Posterior vena cava (tissue), 2 donors: ENCODE measurements at places on chromosomes 5 and 9. TPM values are rescaled to one million over a fixed set of nuclear protein-coding genes. Genes with fewer than 3 reads are reported as not detected.

DNA sequence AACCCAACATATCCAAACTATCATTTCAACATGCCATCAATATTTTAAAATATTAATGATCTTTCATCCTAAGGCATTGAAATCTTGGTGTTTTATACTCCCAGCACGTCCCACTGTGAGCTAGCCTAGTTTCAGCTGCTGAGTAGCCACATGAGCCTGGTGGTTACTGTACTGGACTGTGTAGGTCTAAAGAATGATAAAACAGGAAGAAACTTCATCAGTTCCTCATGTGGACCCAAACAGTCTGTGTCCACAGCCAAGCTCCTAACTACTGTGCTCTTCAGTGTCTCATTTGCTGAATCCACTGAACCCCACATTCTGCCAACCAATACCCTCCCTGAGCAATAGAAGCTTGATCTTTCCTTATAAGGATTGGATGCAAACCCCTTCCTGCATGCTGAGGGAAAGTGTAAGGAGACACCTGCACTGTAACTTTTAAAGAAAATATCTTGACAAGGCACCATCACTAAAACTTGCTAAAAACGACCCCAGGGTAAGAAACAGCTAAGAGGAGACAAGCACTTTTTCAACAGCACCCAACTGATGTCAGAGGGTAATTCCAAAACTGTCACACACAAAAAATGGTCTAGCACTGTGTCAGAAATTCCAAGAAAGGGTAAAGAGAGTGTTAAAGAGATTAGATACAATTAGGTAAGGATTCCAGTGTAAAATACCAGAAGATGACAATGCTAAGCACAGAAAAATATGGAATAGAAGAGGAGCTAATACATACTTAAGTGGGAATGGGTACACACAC, 126.9 kb downstream of the SPOCK1 start:
- no peak for DNase-seq

DNA sequence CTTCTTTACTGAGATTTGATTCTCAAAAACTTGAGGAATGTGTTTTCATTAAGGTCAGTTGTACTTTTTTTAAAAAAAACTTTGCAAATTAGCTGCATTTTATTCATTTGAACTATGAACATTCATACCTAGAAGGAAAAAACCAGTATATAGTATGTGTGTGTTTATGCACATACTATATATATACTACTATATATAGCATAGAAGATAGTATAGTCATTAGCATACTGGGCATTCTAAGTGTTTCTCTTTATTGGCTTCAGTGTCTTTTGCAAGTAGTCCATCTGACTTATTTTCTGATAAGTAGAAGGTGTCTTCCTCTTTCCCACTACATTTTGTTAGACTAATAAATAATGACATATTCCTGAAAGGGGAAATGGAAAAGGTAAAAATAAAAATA, 33.0 kb downstream of the ELOVL7 start:
- DNase-seq: no peak

Gene IFNK
- total RNA-seq: not detected

GRCh38 chr5:131224387-131225201, 39.3 kb upstream of the CDC42SE2 start:
- DNase-seq: no peak

DNA sequence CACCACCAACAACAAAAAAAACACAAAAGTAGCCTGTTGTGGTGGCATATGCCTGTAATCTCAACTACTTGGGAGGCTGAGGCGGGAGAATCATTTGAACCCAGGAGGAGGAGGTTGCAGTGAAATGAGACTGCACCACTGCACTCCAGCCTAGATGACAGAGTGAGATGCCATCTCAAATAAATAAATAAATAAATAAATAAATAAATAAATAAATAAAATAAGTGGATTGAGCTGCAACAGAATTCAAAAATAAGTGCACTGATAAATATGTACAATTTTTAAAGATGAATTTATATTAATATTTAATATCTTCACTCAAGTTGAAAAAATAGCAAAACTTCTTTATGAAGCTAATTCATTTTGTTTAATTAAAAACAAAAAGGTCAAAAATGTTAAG, 259.6 kb downstream of the IRX2 start:
- no peak for DNase-seq

- DNase-seq: no peak
These were observed 209.1 kb downstream of the ADGRV1 start for GRCh38 chr5:90767710-90768109.

GRCh38 chr5:61496860-61497259, 164.8 kb downstream of the ZSWIM6 start:
- no peak for DNase-seq

GRCh38 chr5:58717303-58718007, 134.6 kb downstream of the RAB3C start:
- DNase-seq: no peak

GRCh38 chr5:111937094-111937493, 180.1 kb upstream of the NREP start:
- no peak for DNase-seq

GRCh38 chr9:85599540-85600105, 142.1 kb downstream of the AGTPBP1 start:
- DNase-seq: no peak

GRCh38 chr5:135561266-135561665, 17.5 kb downstream of the CXCL14 start:
- DNase-seq: peak; percentile 73

Gene HARS2
- 16.8 TPM for total RNA-seq

GRCh38 chr9:93232388-93232960, 48.5 kb downstream of the WNK2 start:
- DNase-seq: no peak

GRCh38 chr5:14917719-14918118, 46.1 kb upstream of the ANKH start:
- DNase-seq: no peak

Gene ADAM19
- 47.0 TPM for total RNA-seq

Gene PRUNE2
- total RNA-seq: 477 TPM

DNA sequence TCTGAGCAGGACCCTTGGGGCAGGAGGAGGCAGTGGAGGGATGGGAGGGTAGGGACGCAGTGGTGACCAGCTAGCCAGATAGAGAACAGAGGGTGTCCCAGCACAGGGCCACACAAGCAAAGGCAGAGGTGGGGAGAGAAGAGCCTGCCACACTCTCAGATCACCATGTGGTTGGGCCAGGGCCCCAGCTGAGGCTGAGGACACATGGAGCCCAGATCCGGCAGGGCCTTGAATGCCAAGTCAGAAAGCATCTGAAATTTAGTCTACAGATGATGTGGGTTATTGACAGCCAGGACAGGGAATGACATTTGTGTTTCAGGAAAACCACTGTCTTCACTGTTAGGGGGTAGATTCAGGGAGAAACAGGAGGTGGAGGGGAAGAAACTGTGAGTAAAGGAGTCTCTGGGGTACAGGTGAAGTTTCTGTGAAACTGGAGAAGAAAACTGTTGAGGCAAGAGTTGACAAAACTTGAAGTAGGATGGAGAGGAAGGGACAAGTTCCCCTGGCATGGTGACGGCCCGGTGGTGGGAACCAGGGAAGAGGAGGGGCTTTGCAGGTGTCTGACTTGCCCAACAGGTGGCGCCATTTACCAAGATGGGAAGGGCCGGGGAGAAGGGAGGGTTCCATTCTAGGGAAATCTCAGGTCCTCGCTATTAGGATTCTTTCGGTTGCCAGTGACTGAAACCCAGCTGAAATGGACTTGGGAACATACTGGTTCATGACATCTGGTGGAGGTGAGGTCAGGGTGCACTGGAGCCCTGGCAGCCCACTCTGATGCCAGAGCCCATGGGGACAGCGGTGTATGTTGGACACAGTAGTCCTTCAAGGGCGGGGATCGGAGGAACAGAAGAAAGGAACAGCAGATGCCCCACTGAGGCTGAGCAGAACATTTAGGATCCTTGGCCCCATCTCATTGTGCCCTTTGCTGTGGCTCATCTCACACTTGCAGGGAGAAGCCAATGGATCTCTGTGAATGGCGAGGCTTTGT, 100.1 kb downstream of the KCNIP1 start:
- no peak for DNase-seq

- DNase-seq: no peak
These were observed 213.7 kb upstream of the NR4A3 start for GRCh38 chr9:99607842-99608448.

DNA sequence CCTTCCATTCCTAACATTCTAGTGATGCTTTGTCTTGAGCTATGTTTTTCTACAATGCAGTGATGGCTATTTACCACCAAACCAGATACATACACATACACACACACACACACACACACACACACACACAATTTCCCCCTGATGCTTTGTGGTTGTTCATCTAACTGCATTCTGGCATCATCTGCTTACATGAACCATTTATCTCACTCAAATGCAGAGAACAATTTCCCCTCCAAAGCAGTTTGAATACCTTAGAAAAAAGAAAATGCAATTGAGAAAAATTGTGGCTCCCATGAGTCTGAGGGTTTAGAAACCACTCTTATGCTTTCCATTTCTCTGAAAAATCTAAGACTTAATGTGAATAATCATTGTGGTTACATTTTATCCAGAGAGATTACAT, 1024.8 kb downstream of the TLE4 start:
- DNase-seq: no peak

Gene ZNF879
- total RNA-seq: 2.7 TPM

Gene OBP2B
- not detected for total RNA-seq
